ENCODE measurements at places on chromosomes 1 and 21.

GRCh38 chr1:153404086-153404635 is 12.2 kb upstream of the S100A7A start:
- no peak for DNase-seq

- DNase-seq, result no peak
Observed at GRCh38 chr1:45643978-45644377, 20.1 kb upstream of the CCDC17 start.

DNA sequence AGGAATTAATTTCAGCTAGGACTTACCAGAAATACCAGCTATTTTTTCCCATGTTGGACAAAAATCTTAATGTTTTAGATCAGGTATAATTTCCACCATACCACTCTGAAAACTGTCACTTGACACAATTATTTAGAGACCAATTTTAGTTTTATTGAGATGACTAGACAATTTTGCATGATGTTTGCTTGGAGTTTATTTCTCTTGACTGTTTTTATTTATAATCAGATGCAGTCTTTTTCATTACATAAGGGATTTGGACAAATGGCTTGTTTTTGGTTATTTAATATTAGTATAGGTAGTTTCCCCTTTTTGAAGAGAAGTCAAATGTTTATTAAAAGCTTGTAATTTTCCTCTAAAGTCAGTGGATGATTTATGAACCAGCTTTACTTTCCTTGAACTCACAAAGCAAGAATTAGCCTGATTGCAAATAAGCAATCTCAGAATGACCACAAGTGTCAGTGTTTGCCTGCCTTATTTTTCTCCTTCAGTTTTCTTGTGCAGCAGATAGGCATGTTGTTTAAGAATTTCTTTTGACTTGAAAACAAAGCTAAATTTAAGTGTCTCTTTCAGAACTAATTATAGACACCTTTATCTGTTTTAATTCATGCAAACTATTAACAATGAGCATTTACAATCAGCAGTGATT is 3.8 kb upstream of the B3GALT2 start:
- DNase-seq, result no peak

GRCh38 chr21:43810505-43811261 is 21.3 kb downstream of the RRP1 start:
- peak; percentile 79 for DNase-seq

DNA sequence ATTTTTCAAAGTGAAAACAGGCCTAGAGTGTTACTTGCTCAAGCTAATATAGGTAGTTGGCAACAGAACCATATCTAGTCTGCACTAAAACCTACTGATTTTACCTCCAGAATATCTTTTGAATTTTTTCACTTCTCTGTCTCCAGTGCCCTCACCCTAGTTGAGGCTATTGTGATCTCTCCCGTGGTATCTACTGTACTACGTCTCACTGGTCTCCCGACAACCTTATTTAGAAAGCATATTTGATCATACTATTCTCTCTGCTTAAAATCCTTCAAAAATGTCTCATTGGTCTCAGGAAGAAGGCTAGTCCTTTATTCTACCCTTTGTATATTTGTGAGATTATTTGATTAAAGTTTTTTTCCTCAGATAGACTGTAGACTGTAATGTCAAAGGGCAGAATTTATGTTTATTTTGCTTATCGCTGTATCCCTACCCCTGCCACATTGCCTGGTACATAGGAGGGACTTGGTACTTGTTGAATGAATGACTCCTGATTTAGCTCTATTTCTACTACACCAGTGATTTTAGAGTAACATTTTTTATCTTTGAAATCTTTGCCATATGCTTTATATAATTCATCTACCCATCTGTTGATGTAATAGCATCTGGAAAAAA is 135.5 kb upstream of the KIAA1614 start:
- DNase-seq, result no peak

DNA sequence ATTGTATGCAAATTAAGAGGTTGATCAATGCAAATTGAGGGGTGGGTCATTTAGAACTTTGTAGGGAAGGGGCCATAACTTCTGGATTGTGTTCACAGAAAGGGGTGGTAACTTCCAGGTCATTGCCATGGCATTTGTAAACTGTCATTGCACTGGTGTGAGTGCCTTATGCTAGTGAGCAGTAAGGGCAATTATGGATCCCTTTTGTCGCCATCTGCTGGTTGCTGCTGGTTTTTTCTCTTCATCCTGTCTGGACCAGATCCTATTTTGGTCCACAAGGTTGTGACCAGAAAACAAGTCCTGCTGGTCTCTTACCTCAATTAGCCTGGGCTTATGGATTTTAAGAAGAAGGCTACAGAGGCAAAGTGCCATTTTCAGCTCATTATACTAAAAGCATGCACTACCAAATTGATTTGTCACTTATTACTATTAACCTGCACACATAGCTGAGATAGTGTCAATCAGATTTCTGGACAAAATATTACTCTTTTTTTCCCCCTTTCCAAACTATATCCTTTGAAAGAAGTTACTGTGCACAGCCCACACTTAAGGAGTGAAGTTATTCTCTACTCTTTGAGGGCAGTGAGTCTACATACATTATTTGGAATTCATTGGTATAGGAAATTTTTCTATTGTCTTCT is 196.2 kb downstream of the ZC3H11B start:
- DNase-seq, result no peak

GRCh38 chr1:150778409-150778808 is 12.8 kb upstream of the CTSS start:
- DNase-seq, result no peak

GRCh38 chr1:197150336-197151005 is 4.0 kb upstream of the ASPM start:
- no peak for DNase-seq
